ENCODE measurements at places on chromosomes 6 and 20.

DNA sequence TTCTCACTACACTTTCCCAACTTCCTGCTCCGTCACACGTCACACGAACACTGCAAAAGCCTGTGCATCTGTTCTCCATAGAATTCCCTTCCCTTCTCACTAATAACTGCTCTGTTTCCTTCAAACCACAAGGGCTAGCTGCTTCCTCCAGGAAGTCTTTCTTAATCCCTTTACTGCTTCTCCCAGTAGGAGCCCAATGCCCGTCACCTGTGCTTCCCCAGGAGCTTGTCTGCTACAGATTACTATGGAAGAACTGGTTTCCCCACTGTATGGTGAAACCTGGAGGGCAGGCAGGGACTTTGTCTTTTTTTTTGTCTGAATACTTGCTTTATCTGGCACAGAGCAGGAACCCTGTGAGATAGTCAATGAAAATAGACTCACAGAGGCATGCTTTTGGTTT is 444.7 kb upstream of the MAP3K7 start:
- no peak for DNase-seq

DNA sequence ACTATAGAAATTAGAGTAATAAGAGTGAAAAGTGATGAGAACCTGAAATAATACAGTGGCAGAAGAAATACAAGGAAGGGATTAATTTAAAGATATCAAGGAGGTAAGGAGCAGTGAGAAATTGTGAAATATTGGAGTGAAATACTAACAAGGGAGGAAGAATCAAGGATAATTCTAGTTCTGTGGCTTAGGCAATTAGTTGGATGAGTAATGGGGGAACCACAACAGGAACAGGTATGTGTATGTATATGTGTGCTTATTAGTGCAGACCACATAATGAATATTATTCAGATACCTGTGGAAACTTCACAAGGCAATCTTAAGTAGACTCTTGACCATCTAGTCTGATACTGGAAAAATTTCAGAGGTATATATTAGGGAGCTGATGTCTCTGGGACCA is 143.3 kb downstream of the TINAG start:
- no peak for DNase-seq

DNA sequence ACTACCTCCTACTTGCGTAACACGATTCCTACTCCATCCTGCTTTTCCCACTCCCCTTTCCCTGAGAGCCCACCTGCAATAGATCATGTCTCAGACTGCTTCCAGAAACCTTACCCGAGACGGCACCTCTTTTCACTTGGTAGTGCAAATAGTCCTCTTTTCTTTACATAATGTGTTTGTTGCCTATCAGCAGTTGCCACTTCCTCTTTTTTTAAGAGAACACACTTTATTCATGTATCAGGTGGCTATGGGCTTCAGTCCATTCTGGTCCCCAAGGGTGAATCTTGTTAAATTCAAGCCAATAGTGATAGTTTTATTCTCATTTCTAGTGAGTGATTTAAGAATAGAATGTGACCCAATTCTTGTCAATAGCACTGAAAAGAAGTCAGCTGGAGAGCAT is 57.7 kb upstream of the FERMT1 start:
- no peak for DNase-seq

DNA sequence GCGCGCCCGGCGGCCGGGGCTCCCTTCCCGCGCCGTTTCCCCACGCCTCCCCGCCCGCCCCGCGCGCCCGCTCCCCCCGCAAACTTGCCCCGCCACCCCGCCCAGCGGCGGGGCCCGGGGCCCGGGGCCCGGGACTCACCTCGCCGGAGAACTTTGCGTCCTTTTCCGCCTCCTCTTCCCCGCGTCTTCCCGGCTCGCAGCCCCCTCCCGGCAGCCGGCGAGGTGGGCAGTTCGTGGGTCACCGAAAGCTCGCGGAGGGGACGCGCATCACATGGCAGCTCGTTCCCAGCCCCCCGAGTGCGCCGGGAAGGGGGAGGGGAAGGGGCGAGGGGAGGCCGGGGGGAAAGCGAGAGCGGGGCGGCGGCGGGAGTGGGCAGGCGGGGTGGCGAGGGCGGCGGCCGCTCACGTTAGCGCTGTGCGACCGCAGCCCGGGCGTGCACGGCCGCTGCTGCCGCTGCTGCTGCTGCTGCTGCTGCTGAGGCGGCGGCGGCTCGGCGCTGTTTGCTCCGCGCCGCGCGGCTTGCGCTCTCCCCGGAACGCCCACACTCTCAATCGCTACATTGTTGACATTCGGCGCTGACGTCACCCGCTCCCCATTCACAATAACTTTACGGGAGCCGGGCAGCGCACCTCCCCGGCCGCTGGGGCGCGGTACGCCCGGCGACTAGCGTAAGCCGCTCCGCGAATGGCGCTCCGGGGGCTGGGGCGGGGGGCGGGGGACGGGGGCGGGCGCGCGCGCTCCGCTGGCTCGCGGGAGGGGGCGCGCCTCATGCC is at the start of gene BACH2:
TSS of gene BACH2 (minus strand) at position 503 of the 774 bp plus-strand sequence. CDS start 287,999 bp downstream, outside the sequence.
- peak; percentile 89 for DNase-seq

DNA sequence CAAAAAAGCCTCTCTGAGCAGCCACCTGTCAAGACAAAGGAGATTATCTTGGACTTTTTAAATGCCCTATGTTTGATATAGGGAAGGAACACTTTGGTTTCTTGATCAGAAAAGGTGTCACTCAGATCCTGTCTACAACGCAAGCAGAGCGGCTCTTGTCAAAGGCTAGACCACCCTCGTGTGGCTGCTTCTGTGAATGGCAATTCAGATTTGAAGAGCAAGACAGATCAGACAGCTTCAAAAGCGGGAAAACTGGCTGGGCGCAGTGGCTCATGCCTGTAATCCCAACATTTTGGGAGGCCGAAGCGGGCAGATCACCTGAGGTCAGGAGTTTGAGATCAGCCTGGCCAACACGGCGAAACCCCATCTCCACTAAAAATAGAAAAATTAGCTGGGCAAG is 10.1 kb upstream of the NXT1 start:
- DNase-seq: no peak

All from activated CD4-positive, CD25-positive, alpha-beta regulatory T cell treated with anti-CD3 and anti-CD28 coated beads, Interleukin-2, amount 50 U/mL, for 72 hours (primary cell).